ENCODE measurements at places on chromosomes 3 and 15.

DNA sequence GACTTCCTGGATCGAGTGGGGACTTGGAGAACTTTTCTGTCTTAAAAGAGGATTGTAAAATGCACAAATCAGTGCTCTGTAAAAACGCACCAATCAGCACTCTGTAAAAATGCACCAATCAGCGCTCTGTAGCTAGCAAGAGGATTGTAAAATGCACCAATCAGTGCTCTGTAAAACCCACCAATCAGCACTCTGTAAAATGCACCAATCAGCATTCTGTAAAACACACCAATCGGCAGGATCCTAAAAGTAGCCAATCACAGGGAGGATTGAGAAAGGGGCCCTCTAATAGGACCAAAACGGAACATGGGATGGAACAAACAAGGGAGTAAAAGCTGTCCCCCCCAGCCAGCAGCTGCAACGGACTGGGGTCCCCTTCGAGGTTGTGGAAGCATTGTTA, 587.4 kb upstream of the ALCAM start:
- DNase-seq: no peak

GRCh38 chr15:69616558-69616957, 163.9 kb downstream of the RPLP1 start:
- no peak for DNase-seq

GRCh38 chr3:177041021-177041729, 156.1 kb downstream of the TBL1XR1 start:
- peak; percentile 31 for DNase-seq

DNA sequence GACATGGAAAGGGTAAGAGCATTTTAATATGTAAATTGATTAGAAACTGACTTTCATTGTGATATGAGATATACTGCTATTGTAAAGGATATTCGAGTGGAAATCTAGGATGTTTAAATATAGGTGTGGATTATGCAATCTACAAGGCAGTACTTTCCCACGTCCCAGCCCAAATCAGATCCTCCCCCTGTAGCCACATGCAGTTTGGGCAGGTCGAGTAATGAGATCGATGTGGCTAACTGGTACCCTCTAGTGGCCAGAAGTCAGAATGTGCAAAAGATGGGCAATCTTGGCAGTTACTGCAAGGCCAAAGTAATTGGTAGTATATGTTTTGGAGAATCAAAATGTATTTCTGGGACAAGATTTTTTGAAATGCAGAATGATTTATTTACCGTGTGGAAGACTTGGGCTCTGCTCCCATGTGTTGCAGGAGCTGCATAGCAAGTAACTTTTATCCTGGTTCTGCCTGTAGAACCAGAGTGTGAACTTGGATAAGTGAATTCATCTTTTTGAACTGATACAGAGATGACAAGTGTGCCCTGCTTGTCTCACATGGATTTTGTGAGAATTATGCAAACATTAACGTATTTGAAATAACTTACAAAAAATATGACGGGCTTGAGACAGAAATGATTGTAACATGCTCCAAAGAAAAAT, 94.5 kb upstream of the ADAMTSL3 start:
- DNase-seq: no peak

DNA sequence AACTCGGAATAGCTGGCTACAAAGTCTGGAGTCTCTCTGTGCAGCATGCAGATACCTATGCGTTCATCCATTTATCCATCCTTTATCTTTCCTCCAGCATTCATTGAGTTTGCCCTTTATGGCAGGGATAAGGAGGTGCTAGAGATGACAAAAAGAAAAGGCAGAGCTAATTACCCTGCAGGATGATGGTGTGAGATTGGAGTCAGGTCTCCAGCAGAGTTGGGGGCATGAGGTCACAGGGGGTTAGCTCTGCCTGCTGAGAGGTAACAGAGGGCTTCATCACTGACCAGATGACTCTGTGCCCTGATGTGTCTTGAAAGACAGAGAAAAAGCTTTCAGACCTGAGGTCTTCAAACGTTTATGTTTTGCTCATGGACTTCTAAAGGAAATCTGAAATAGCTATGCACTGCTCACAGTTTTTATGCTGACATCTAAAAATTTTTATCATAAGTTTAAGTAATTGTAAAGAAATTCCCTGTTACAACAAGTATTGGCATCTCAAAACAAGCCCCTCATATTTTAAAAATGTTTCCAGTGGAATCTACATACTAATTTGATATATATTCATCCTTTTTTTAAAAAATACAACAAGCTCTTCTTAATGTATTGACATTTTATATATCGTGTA, 132.3 kb upstream of the ANKRD28 start:
- DNase-seq: no peak

DNA sequence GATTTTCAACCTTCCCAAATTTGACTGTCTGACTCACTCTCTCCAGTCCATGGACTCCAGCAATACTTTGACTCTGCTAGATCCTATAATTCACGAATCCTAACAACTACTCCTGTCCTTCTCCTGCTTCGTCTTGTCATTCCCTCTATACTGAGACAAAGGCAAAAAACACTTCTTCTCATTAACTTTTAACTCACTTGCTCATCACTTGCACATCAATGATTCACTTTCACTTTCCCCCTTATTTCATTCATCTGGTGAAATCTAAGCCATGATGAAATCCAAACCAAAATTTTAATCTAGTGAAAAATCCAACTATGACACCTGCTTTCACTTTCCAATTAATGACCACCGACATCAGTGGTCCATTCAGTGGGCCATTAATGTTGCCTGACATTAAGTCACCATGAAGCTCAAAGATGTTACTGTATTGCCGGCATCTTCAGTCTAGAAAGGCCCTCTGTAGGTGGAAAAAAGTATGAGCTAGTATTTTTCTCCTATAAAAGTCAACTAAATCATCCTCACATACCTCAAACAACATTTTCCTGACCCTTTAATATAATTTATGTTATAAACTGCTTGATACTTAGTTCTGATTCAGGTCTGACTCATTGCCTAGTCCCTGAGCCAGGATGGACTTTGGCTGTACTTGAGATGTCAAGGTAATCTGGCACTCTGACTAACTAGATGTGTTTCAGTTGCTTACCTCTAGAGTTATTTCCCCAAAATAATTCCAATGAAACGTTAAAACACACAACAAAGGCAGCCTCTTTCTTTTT, 158.6 kb downstream of the CNTN6 start:
- DNase-seq: no peak

GRCh38 chr15:61830536-61831330, 229.5 kb downstream of the VPS13C start:
- DNase-seq: no peak

GRCh38 chr3:191382661-191383060, 52.3 kb upstream of the UTS2B start:
- no peak for DNase-seq

GRCh38 chr3:68025189-68025588, 370.8 kb upstream of the SUCLG2 start:
- no peak for DNase-seq

DNA sequence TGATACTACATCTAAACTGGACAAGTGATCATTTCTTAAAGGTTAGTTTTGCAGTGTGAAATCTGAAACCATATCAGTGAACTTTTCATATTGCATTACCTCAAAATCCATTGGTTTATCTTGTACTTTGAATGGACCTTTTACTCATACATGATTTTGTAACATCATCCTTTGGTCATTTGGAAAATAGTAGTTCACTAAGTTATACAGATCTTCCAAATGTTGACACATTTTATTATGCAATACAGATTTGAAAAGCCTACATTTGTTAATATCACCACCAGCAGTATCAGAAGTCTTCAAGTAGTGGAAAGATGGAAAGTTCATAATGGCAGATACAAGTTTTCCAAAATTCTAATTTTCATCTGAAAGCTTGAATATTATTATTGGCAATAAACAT, 64.0 kb upstream of the CDV3 start:
- no peak for DNase-seq

- DNase-seq: no peak
Observed at GRCh38 chr15:35966781-35967180, 420.8 kb upstream of the DPH6 start.

GRCh38 chr15:65054333-65055200, 9.4 kb downstream of the SLC51B start:
- peak; percentile 85 for DNase-seq

- DNase-seq: no peak
Observed at GRCh38 chr3:32626631-32627030, 56.0 kb upstream of the DYNC1LI1 start.

DNA sequence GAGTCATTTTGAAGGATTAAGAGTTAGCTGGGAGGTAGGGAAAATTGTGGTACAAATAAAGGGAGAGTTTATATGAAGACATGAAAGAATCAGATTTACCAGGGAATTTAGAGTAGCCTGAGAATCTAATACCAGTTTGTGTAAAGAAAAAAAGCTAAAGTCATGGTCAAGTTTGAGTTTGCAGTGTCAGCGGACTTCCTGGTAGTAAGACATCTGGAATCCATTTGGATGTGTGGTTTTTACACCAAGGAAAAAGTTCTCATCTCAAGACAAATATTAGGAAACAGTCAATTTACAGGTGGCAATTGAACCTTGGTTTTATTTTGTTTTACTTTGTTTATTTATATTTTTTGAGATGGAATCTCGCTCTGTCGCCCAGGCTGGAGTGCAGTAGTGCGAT, 1.5 kb upstream of the P2RY12 start:
- DNase-seq: no peak

- no peak for DNase-seq
Observed at GRCh38 chr3:32951410-32951811, at the start of gene CCR4. TSS of gene CCR4 (plus strand) at chr3:32951644. CDS start at chr3:32953423, 1,779 bp downstream.

DNA sequence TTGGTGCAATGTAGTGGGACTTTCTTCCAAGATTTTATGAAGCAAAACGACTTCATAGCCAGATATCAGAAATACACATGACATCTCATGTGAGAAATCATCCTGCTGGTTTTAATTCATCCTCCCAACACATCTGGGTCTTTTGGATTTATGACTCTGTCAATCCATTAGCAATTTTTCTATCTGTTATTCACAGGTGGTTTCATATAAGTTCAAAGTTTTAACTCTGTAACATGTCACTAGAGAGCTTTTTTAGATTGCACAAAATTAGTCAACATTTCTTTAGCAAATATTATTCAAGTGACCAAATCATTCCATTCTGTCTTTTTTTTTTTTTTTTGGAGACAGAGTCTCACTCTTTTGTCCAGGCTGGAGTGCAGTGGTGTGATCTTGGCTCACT, 30.4 kb downstream of the SQOR start:
- DNase-seq: no peak

DNA sequence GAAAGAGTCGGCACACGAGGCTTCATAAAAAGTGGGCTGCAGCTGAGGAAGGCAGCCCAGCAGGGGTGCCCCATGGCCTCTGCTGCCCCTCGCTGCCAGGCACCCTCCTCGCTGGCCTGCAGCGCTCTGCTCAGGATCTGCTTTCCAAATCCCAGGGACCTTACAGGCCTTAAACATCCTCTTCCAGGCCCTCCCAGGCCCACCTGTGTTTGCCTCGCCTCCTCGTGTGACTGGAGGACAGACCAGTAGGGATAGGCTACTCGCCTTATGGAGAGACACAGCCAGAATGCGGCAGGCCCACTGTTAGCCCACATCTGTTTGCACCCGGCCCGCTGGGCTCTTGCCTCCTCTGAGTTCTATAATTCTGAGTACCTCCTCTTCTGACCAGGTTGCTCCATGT, 124.5 kb upstream of the PLXNA1 start:
- no peak for DNase-seq

- DNase-seq: no peak
Observed at GRCh38 chr15:85071061-85071460, 89.4 kb downstream of the PDE8A start.

DNA sequence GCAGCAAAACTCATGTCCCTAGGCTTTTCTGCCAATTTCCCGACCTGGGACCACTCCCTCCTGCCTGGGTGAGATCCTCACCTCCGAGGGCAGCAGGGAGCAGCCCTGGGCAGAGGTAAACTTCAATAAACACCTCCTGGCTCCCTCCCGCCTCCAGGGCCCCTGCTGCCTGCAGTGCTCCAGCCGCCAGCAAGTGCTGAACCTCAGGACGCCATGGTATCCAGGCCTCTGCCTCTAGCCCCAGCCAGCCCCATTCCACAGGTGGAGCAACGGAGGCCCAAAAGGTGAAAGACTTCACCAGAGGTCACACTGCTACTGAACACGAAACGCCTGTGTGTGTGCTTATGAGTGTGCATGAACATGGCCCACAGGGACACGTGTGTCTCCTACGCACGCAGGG, 59.9 kb upstream of the LINGO1 start:
- no peak for DNase-seq

DNA sequence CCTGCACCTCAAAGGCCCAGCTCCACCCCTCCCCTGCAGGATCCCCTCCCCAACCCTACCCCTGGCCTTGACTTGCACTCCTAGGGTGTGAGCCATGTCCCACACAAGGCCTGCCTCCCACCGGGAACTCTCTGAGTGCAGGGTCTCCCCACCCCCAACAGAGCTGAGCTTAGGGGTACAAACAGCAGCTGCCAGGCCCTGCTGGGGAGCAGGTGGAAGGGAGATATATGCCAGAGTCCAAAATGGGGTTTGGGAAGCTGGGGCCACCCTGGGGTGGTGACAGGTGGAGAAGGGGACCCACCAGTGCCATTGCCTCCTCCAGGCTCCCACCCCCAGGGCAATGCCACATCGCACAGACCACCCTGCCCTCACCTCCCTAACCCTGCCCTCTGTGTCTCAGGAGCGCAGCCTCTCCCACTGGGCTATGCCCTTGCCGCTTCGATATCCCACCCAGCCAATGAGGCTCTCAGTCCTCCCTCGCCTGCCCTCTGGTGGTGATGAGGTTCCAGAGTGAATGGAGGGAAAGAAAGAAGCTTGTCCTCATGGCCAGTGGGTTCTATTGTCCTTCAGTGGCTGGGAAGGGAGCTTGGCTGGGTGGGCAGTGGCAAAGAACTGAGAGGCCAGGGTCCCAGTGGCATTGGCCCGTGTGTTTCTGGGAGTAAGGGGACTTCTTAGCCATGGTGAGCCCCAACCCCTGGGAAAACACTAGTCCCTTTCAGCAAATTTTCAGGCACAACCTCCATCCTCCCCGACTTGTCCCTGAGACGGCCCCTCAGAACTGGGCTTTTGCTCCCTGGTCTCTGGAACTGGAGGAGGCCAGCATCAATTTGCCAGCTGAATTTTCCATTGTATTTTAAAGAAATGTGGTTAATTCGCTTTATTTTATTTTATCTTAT, 46.8 kb downstream of the CYP11A1 start:
- DNase-seq: peak; percentile 76

DNA sequence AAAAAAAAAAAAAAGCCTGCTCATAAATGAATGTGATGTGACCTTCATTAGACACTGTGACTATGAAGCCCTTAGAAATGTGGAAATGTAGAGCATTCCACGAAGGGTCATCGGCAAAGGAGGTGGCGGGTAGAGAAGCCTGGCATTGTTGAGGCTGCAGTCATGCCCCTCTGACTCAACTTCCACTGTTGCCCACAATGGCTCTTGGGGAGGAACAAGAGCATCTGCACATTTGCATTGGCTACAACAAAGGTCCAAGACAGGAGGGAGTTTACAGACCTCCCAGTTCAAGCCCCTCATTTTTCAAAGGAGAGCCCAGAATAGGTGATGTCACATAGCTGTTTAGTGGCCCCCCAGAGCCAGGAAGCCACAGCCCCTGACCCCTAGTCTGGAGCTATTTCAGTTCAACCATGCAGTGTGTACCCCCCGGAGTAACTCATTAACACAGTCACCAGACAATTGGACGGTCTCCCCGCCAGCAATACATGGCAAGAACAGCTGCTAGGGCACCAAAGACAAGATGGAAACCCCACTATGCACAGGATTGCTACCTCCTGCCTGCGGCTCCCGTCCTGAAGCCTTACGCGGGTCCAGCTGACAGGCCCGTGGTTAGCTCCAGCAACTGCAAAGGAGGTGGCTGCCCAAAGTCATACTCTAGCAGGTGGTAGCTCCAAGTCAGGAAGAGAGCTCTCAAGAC, 56.2 kb downstream of the SH3BP5 start:
- no peak for DNase-seq

GRCh38 chr3:98331329-98331728, 22.3 kb upstream of the OR5K4 start:
- no peak for DNase-seq

All from left ventricle myocardium superior (tissue), 1 donor.